ENCODE measurements at places on chromosomes 5 and 9. TPM values are rescaled to one million over a fixed set of nuclear protein-coding genes. Genes with fewer than 3 reads are reported as not detected.

MLANA gene
- total RNA-seq: 0.10 TPM

NTNG2 gene
- total RNA-seq: 1.3 TPM

BHMT gene
- total RNA-seq: not detected

CYLC2 gene
- total RNA-seq: not detected

FBN2 gene
- total RNA-seq: 5.1 TPM

FBXL7 gene
- not detected for total RNA-seq

FAT2 gene
- not detected for total RNA-seq

TAF1L gene
- under 0.01 TPM for total RNA-seq

All from mononuclear cell (primary cell).